ENCODE measurements at places on chromosomes 3 and 15.

DNA sequence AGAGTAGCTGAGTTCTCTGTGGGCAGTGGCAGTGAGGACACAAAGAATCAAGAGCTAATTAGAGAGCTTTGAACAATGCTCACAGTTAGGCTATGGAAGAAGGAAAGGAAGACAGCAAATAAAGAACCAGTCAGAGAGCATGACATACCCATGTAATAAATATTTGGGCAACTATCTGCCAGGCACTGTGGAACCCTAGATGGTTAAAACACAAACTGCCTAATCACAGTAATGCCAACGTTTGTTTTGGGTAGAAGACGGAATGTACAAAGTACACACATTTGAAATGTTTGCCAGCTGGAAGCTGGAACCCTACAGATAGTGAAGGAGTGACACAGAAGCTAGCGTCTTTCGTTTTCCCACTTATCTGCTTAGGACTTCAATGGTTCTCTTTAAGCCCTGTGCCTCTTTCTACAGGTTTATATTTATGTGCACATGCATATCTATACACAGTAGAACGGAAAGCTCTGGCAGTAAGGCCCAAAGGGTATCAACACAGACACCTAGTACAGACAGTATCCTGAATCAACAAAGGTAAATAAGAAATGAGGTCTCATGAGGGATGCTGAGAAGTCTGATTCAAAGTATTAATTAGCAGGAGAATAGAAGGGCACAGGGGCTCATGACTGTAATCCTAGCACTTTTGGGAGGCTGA, 44.6 kb downstream of the ANKRD28 start:
- DNase-seq: no peak

DNA sequence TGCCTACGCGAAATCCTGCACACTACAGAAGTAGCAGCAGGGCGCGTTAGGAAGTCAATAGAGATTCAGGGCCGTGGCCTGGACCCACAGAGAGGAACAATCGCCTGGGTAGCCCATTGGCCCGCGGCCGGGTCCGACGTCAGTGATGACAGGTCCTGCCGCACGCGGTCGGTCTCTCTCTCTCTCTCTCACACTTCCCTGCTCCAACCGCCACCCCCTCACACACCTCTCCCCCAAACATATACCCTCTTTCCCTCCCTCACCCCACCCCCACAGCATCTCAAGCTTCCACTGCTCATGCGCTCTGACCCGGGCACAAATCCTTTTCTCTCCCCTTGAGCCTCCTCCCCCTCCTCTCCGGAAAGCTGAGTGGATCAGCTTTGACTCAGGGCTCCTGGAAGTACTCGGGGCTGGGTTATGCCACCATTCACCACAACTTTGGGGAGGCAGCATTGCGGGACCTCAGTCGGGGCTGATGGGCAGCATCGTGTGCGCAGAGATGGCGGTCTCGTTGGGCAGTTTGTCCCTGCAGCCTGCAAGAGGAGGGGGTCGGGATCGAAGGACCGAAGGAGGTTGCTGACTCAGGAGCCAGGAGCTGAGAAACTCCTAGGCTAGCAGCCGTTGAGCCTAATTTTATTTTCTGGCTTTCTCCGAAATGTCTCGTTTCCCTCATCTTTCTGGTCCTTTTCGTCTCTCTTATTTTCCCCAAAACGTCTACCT, 9.0 kb downstream of the ZIC4 start:
- DNase-seq: no peak

DNA sequence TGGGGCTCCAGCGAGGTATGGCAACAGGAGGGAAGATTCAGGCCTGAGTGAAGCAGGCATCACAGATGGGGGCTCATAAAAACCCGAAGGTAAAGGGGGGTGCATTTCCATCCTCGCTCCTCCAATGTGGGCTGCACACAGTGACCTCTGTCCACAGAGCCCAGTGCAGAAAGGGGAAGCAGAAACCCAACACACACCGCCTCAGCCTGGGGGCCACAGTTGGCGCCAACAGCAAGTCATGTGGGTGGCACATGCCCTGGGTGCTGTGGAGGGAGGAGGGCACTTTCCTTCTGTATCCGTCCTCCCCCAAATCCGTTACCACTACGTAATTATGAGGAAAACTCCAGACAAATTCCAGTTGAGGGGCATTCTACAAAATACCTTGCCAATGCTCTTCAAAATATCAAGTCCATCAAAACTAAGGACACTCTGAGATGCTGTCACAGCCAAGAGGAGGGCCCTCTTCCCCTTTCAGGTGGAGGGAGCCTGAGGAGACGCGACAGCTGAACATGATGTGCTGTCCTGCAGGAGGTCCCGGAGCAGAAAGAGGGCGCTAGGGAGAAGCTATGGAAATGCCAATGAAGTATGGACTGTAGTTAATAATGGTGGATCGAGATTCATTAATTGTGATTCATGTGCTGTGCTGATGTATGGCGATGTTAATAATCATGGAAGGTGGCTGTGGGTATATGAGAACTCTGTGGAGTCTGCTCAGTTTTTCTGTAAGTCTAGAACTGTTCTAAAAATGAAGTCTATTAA, 16.4 kb downstream of the APBA2 start:
- DNase-seq: no peak

GRCh38 chr3:189507856-189508255, 123.3 kb upstream of the TP63 start:
- DNase-seq: no peak

- no peak for DNase-seq
Measured at GRCh38 chr15:84937144-84937543, 44.5 kb upstream of the PDE8A start.

DNA sequence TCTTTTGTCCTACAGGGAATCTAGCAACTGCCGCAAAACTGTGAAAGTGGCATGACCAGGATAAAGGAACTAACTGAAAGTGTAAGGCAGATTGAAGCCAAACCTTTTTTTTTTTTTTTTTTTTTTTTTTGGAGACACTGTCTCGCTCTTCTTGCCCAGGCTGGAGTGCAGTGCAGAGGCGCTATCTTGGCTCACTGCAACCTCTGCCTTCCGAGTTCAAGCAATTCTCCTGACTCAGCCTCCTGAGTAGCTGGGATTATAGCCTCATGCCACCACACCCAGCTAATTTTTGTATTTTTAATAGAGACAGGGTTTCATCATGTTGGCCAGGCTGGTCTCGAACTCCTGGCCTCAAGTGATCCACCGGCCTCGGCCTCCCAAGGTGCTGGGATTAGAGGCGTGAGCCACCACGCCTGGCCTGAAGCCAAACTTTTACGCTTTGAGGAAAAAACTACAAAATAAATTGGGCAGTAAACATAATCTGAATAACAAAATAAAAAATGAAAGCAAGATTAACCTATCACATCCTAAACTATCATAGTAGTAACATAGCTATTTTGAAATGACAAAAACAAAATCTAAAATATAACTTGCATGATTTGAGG, 9.7 kb downstream of the SLTM start:
- no peak for DNase-seq

GRCh38 chr3:131283862-131284261, 97.7 kb upstream of the NUDT16 start:
- no peak for DNase-seq

GRCh38 chr15:93190238-93190637, 101.2 kb upstream of the RGMA start:
- no peak for DNase-seq

DNA sequence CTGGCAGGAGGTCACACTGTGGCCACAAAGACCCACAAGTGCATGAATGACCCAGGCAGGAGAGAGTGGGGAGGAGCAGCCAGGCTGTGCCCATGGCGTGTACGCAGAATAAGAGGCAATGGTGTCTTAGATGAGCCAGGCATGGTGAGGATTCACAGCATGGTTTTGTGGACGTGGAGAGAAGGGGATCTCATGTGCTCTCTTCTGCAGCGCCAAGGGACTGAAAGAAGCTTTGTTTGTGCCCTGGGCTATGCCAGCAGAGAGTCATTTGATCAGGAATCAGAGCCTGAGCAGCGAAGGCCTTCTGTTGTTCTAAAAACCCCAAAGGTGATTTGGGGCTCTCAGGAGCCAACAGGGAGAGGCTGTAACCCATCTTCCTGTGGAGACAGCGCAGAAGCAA, 18.7 kb upstream of the RPP14 start:
- DNase-seq: no peak

DNA sequence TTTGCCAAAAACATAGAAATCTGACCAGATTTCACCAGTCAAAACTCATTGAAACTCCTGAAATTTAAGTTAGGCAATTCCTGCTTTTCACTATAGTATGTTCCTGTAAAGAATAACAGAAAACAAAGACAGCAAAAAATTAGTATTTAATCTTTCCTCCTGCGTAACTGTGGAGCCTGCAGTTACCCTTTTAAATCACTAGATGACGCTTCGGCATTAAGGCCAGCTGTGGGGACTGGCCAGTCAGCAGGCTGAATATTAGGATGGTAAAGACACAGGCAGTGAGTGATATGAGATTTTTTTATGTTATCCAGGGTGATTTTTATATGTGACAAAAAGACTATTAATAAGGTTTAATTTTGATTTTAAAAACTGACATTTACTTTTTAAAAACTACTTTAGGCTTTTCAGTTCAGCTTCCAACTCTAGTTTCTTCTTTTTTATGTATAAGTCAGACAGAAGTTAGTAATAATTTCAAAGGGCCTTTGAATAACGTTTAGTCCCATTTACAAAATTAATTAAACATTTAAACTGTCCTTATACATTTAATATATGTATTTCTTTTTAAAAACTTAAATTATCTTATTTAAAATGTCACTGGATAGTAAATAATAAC, 165.1 kb downstream of the PPM1L start:
- no peak for DNase-seq

DNA sequence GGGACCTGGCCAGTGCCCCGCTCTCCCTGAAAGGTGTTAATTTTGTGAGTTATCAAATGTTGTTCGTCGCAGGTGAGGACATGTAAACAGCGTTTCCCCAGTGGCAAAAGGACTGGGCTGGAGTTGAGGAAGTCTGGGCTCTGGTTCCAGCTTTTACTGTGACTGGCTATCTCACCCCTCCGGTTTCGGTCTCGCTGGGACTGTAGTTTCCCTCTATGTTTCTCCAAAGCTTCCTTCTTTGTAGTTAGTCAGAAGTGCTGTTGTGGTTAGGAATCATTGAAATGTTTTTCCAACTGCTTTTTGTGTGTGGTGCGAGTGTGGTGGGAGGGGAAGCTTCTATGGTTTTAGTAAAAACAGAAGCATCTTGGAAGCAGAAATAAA, 990 bp upstream of the CLDN1 start:
- no peak for DNase-seq

GRCh38 chr3:10725067-10725466, 91.0 kb upstream of the SLC6A11 start:
- no peak for DNase-seq

GRCh38 chr3:76941376-76941775, 98.5 kb upstream of the ROBO2 start:
- no peak for DNase-seq

DNA sequence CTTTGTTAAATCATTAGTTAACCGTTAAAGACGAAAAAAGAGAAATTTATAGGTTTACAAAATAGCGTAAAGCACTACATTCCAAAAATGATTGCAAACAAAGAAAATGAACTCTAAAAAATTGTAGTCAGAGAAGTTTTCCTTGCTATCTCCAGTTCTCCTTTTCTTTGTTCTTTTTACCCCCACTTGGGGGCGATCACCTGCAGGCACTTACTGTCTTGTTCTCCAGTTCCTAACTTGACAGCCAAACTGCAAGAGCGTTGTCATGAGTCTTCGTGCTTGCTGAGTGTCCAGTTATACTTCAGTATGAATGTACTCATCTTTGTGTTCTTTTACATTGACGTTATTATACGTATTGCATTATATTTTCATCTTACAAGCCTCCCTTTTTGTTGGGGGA, 54.5 kb downstream of the CHD2 start:
- no peak for DNase-seq

DNA sequence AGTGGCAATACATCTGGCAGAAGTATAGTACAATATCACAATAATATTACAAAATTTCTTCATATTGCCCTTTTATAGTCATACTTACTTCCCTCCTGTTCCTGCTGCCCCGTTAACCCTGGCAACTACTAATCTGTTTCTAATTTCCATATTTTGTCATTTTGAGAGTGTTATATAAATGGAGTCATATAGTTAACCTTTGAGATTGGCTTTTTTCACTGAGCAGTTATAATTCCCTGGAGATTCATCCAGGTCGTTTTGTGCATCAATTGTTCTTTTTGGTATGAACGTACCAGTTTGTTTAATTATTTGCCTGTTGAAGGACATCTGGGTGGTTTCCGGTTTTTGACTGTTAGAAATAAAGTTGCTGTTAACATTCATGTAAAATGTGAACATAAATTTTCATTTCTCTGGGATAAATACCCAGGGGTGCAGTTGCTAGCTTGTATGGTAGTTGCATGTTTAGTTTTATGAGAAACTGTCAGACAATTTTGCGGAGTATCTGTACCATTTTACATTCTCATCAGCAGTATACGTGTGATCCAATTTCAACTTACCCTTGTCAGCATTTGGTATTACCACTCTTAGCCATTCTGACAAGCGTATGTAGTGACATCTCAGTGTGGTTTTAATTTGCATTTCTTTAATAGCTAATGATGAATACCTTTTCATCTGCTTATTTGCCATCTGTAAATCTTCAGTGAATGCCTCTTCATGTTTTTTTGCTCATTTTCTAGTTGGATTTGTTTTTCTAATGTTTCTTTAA, 32.2 kb upstream of the IL20RB start:
- DNase-seq: no peak

- DNase-seq: no peak
Measured at GRCh38 chr3:23072693-23073092, 130.4 kb upstream of the UBE2E2 start.

DNA sequence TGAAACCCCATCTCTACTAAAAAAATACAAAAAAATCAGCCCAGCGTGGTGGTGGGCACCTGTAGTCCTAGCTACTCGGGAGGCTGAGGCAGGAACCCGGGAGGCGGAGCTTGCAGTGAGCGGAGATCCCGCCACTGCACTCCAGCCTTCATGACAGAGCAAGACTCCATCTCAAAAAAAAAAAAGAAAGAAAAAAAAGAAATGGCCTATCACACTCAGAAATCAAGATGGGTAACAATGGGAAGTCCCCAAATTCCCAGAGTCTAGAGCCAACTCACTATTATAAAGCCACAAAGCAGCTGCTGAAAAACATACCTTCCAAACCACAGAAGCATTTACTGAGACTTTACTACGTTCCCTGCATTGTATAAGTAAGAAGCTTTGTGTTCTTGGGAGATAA, 7.5 kb downstream of the HDGFL3 start:
- no peak for DNase-seq

GRCh38 chr15:75112278-75112847, 89.0 kb downstream of the PPCDC start:
- DNase-seq: no peak

DNA sequence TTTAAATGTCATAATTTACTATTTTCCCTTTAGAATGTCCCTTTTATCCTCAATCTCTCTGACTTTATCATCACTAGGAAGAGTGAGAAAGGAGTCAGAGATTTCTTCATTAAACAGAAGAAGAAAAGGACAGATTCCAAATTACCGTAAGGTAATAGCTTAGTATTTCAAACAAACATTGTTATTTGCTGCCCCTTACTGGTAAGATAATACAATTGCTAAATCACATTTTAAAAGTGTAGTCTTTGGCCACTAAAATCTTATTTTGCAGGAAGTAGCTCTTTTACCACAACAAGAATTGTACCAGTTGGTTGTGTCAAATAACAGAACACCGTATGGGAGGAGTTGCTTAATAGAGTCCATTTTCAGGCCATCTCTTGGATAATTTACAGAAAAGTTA, 53.7 kb downstream of the CGGBP1 start:
- no peak for DNase-seq

GRCh38 chr15:56366211-56366610, 985 bp downstream of the TEX9 start:
- DNase-seq: no peak

All from effector CD8-positive, alpha-beta T cell (primary cell).